GM12891 (cell line): ENCODE measurements at places on chromosomes 12 and 14.

DNA sequence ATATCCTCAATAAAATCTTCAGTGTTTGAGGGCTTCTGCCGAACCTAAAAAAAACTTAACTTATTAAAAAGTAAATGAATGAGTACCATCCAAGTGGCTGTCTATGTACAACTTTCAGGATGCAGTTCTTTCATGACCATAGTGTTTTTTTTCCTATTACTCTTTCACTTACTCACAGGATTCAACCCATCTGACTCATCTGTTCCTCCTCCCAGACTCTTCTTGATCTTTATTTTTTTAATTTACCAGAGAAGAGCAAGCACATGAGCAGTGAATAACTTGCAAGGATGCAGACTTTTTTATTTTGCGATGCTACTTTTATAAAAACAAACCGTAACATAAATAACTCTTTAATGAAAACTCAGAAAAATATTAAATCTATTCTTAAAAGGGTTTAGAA, 24.5 kb downstream of the RECQL start:
- no peak for DNase-seq

DNA sequence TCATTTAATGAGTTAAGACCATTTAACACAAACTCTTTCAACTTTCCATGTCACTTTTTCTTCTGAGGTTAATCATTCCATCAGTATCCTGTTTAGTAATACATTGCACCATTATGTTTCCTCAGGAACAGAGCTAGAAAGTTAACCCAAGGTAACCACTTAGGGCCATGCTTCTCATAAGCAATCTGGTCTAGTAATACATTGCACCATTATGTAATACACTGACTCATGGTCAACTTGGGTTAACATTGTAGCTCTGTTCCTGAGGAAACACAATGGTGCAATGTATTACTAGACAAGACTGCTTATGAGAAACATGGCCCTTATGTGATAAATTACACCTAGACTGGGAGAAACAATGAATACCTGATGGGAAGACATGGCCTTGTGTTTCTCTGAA, 21.7 kb downstream of the ERH start:
- no peak for DNase-seq

- DNase-seq, result no peak
Measured at GRCh38 chr12:65640489-65640901, 183.8 kb upstream of the HMGA2 start.

GRCh38 chr12:130128790-130129735, 33.2 kb upstream of the FZD10 start:
- no peak for DNase-seq

GRCh38 chr14:101709533-101709881, 52.0 kb upstream of the PPP2R5C start:
- no peak for DNase-seq

DNA sequence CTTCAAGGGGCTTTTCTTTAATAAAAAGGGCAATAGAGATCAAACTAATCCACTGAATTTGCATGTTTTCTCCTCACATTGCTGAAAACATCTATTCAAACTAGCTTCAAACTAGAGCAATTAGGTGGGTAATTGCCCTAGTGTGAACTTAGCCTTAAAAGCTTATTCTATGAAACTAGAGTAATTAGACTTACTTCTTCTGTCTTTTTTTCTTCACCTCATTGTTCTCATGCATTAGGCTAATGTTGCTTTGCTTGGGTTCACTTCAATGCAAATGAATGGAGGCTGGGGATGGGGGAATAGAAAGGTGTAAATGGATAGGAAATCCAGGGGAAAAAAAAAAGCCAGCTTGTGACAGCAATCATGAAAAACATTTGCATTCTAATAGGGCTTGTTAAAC, 414.8 kb upstream of the LMO3 start:
- DNase-seq, result no peak

DNA sequence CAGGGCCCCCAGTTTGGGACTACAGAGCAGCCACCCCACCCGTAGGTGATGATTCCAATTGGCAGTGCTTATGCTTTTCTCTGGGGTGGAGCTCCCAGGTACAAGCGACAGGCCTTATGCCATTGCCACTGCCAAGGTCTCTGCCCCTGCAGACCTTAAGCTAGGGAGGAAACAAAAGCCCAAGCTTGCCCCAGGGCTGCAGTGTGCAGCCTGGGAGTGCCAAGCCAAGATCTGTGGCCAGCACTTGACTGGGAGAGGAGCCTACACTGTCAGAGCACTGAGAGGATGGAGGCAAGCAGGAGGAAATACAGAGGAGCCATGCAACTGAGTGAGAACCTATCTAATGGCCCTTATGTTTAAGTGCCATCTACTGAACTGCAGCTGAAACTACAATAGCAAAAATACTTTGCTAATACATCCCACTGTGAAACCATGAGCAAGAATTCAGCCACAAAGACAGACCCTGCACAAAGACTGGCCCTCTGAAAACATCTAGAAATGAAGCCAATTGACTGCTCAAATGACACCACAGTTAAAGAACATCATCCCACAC, 17.7 kb upstream of the ASCL1 start:
- DNase-seq, result no peak

DNA sequence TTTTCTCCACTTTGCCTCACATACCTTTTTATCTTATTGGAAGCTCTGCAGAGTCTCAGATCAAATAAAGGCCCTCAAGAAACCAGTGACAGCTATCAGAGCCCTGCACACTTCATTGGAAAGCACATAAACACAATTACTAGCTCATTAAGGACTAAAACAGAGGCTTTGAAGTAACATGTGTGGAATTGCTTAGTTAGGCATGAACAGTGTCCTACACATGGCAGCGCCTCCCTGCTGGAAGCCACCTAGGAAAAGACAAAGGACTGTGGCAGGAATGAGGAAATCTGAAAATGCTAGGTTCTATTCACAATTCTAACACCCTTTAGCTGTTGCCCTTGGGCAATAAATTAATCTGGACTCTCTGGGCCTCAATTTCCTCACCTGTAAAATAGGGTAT, 89.4 kb downstream of the SUDS3 start:
- no peak for DNase-seq

- DNase-seq, result no peak
Measured at GRCh38 chr12:109604132-109604585, 30.6 kb downstream of the MVK start.
